NCI-H187 treated with DMSO at 0.1 percent for 48 hours (cell line): ENCODE measurements at places on chromosomes 3 and 15.

DNA sequence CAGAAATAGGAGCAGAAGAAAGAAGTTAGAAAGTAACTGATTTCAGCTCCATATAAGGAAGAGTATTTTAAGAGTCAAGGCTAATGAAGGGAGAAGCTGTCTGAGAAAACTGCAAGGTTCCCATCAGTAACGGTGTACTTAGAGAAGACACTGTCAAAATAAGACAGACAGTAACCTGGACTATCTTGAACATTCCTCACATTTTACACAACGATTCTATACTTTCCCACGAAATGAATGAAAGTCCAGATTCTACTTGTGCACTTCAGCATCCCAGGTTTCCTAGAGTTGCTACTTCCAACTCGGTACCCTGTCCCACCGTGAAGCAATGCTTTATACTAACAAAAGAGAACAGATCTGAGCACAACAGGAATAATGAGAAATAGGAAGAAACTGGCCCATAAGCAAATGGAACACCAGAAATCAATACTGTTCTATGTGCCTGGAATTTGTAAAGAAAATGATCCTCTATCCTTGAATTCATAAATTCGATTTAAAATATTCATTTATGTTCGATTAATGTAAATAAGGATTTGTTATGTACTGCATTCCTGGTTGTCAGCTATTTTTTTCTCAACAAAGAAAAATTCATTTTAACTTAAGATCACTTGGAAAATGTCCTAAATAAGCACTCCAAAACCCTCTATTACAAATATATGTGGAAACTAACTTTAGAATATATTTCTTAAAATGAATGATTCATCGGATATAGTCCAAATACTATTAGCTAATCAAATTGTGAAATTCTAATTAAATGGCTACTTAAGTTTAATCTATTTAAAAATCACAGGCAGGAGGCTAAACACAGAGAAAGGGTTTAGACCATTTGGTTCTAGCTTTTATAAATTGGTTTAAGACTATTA, 1.5 kb downstream of the C3orf70 start:
- no peak for DNase-seq

DNA sequence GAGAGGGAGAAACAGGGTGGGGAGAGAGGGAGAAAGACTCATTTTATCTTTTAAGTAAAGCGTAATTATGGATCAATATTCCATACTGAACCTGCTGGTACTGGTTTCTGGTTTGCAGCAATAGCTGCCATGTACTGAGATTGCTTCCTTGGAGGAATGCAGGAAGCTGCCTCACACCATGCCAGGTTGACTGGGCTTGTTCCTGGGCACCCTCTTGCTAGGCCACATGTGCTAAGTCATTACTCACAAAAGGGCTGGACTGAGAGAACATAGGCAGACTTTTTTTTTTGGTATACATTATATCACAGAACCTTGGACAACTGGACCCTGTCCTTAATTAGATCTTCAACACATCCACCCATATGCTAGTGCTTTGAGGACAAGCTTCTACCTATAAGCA, 193.4 kb downstream of the ZNF621 start:
- no peak for DNase-seq

DNA sequence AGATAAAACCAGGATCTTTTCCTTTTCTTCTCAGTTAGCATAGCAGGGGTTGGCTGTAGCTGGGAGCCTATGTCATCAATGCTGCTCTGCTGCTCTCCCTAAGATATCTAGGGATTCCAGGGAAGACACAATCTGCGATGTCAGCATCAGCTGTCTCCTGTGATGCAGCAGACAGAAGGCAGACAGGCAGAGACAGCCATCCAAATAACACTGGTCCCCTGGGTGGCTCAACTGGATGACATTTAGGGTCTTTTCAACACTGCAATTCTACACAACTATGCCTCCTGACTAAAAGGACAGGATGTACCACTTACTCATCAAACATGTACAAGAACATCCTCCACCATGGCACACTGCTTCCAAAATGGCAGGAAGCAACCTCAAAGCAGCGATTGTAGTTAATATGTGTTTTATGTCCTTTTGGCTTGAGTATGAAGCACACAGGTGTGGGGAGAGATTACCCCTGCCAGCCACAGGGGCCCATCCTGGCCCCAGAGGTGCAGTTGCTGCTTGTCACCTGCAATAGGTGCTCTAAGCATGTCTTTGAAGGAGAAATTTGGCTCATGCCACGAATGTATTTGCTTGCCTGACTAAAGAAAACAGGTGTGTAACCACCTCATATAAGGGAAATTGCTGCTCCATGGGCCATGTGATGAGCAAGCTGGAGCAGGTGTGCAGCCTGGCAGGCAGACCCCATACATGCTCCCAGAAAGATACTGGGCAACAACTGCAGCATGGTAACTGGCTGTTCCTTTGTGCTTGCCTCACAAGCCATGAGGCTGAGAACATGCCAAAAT, 357.8 kb downstream of the VPS13C start:
- DNase-seq: no peak

- DNase-seq: no peak
Measured at GRCh38 chr15:51619331-51620035, 3.1 kb downstream of the DMXL2 start.

GRCh38 chr15:101210058-101210457, 41.8 kb downstream of the CHSY1 start:
- DNase-seq: no peak

- DNase-seq: no peak
Measured at GRCh38 chr3:112365636-112366035, 32.7 kb downstream of the CD200 start.

DNA sequence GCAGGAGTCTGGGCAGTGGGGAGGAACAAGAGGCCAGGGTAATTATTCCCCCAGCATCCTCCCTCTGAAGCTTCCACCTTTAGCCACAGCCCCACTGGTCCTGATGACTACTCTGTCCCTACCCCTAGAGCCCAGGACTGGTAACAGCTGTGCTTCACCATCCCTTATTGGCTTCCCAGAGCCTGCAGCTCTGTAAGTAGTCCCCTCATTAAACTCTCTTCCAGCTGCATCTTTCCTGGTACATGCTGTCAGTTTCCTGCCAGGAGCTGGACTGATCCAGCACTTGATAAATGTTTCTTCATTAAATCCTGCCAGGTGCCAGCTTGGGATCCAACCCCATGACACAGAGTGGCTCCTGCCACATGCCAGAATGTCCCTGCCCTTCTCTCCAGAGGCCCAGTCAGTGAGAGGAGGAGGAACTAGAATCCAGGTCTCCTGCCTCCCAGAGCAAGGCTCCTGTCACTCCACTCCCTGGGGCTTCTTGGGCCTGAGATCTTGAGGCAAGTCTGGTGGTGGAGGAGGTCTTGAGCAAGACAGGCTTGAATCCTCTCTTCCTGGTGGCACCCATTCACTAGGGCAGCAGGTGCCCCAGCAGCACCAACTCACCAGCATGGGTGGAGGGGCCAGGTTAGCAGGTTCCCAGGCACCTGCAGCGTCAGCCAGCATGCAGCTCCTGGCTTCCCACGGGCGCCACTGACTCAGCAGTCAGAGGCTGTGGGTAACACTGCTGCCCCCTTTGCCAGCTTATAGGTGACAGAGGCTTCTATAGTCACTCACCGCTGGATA, 27.6 kb downstream of the FBXW12 start:
- no peak for DNase-seq

DNA sequence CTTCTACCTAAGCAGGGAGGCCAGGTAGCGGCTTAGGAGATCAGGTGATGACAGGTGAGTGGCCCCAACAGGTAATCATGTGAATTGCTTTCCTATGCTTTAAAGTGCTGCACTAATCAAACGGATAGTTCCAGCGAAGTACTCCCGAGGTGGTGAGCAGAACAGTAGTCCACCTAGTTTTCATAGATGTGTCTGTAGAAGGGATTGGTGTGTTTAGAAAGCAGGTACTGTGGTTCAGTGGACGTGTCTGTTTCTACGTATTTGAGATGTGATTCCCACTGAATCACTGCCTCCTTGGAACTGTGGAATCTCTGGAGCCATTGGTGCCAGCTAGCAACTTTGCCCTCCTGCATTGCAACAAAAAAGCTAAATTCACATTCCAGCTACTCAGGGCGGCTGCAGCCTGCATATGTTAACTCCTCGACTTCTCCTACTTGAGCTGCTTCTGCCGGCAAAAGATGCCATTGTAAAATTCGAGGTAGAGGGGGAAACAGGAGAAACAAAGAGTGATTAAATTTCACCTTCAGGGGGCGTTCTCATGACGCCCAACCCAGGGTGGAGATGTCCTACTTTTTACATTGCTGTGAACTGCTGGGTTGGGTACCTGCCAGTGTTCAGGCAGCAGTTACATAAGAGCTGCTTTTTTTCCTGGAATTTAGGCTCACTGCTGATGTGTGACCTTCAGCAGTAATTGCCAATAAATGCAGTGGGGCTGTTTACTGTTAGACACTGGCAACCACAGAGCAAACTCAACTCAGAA, 227.3 kb downstream of the ITPR1 start:
- DNase-seq: no peak

GRCh38 chr15:63985221-63986184, 60.8 kb downstream of the DAPK2 start:
- no peak for DNase-seq

DNA sequence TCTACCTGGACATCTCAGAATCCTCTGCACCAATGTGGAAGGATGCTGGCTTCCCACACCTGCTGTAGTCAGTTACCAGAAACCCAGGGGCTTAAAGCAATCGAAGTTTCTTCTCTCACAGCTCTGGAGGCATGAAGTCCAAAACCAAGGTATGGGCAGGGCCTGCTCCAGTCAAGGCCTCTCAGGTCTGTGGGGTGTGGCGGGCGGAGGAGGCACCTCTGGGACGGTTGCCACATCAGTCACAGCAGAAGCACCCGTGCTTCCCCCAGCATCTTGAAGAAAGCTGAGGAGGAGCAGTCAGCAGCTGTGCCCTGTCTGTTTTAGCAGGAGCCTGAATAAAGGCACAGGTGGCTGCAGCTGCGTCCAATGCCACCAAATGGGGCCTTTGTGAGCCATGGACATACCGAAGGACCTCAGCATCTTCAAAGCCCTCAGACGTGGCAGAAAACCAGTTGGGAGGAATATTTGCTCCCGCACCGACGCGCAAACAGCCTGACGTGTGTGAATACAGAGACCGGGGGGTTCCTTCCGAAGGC, 68.9 kb downstream of the TFRC start:
- DNase-seq: no peak

DNA sequence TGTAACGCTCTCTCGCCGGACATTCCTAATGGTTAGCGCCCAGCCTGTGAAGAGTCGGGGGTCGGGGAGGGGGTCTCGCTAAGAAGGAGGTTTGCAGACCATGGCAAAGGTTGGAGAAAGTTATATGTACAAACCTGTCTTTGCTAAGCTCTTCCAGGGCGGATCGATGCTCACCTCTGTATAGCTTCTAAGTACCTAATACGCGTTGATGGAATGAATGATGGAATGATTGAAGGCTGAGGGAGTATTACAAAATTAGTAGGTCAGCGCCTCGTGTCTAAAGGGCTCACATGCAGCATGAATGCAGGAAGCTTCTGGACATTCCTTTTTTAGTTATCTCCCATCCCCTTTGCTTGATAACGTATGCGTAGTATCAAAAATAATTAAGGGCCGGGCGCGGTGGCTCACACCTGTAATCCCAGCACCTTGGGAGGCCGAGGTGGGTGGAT, 305 bp upstream of the KPNA1 start:
- no peak for DNase-seq

DNA sequence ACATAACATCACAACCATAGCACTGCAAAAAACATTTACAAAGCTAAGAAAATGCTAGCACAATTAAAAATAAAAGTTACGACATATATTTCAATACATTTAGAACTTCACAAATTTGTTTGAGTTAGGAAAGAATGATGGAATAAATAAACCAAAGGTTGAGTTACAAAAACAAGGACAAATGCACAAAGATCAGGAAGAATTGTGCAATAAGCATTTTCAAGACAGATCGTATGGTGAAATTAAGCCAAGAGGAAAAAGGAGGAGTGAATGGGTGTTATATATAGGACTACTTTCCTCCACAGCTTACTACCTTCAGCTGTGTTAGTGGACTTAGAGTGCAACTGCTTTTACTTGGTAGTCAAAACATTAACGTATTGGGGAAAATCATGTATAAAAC, 5.9 kb upstream of the CTXN2 start:
- no peak for DNase-seq

GRCh38 chr3:42010530-42010929, 48.6 kb upstream of the ULK4 start:
- DNase-seq: no peak

DNA sequence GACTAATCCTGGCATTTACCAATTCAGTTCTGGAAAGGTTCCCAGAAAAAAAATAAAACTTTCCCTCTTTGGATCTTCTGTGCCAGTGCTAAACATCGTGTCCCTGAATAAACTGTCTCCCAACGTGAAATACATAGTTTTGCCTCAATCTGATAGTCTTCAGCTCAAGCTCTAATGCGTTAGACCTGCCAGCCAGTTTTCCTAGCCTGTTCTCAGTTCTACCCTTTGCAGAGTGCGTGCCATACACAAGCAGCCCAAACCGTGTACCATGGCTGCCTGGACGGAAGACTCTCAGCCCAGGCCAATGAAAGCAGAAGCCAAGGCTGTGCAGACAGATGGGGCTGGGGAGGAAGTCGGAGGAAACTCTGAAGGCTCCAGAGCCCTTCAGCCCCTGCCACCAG, 11.4 kb upstream of the OCA2 start:
- no peak for DNase-seq

GRCh38 chr15:81291916-81292522, 31.9 kb downstream of the STARD5 start:
- DNase-seq: no peak

DNA sequence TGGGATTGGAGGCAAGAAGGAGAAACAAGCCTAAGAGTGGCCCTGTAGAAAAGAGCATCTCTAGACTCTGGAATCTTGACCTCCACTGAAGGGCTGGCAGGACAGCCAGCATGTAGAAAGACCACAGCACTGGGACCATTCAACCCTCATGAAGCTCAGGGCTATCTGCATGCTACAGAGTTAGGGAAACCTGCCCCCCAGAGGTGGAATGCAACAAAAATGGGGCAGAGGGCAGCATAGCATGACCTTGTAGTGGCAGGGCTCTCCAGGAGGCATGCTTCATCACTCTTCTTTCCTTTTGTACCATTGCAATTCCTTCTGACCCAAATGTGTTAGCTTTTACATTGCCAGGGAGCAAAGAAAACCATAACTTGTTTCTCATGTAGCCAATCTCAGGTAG, 445.4 kb downstream of the EPHB1 start:
- no peak for DNase-seq

- no peak for DNase-seq
Measured at GRCh38 chr15:38642689-38643270, 78.2 kb upstream of the RASGRP1 start.

- no peak for DNase-seq
Measured at GRCh38 chr15:84903751-84904150, 19.3 kb downstream of the SLC28A1 start.

GRCh38 chr3:52552089-52552488, 15.7 kb downstream of the UQCC5 start:
- DNase-seq: no peak

- DNase-seq: no peak
Measured at GRCh38 chr3:45026038-45026437, at the start of gene CLEC3B. TSS of gene CLEC3B (plus strand) at chr3:45026303. CDS start at chr3:45026363, 60 bp downstream.

DNA sequence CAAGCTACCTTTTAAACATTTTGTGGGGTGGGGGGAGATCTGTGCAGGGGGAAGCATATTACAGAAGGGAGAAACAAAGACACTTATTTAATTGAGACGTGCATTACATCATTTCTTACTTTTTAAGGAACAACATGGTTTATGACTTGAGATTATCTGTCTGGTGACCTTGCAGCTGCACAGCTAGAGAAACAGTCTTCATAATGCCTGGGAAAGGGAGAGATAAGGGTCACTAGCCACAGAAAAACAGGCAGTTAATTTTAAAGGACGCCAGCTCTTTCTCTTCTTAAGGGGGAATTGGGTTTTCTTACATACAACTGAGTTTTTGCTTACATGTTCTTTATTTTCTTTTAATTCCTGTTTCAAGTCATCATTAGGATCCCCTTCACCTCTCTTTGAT, 147.9 kb downstream of the SST start:
- no peak for DNase-seq

- DNase-seq: no peak
Measured at GRCh38 chr3:32540899-32541298, 29.8 kb downstream of the DYNC1LI1 start.
